ENCODE measurements at places on chromosomes 4 and X.

DNA sequence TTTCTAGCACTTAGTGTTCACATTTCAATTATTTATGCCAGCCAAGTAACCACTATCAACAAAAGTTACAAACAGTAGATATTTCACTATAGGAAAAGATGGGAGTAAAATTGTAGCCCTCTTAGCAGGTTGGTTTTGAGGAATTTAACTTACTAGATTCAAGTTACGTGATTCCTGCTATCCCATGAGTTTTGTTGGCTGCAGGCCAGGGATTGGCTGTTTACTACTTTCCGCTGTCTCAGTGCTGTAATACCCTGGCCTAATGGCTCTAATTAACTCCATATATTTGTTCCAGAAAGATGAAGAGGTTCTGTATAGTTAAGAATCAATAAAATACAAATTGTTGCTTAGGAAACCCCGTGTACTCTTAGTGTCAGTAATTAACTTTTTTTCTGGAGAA is 55.5 kb upstream of the MAGED1 start:
- peak; percentile 46 for DNase-seq

- DNase-seq, result no peak
These were observed 367.6 kb upstream of the LCORL start for GRCh38 chr4:18389115-18389514.

GRCh38 chr4:79757600-79757999 is 315.4 kb downstream of the ANTXR2 start:
- no peak for DNase-seq

DNA sequence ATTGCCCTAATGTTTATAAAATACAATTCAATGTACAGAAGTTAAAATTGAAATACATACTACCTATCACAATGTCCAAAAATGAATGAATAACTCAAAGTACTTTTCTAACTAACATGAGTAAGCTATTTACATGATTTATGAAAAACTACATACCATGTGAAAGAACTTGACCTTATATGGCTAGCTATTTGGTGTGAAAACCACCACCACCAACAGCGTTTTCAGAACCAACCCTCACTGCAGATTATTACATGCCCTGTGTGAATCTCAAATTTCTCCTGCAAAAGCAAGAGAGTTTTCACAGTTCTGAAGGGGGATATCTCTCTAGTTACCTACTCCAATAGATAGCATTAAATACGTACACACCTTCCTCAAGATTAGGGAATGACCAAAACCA is 198.5 kb downstream of the SPATA18 start:
- DNase-seq, result no peak

DNA sequence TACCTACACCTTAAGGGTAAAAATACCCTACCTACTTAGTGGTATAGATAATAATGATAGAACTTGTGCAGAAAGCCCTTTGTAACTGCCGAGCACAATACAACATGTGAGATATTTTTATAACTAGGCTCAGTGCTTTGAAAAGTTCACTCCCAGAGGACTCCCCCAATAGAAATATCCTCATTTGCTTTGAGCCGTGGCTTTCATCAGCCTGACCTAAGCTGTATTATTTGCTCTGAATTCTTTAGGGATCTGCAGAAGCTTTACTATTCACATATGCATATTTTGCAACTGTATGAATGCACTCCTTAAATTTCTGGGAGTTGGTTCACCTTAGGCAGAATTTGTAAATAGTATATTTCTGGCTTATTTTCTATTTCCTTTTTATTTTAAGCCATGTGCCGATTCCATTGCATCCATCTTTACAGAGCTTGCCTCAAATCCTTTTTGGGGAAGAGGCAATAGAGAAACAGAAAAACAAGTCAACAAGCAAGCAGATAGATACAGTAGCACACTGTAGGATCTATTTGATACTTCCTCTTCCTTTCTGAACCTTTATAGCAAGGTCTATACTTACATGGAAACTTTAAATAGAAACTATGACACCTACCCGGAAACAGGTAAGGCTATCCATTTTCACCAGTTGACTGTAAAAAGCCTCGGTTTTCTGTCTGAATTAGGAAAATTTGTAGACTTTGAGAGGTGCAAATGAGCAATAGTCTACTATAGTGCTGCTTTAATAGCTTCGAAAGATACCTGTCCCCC is 242.5 kb upstream of the VCX3A start:
- no peak for DNase-seq

- peak; percentile 84 for DNase-seq
These were observed 29.6 kb downstream of the TLR10 start for GRCh38 chr4:38752941-38753806.

GRCh38 chr4:117898496-117898895 is 135.8 kb upstream of the NDST3 start:
- DNase-seq, result no peak

DNA sequence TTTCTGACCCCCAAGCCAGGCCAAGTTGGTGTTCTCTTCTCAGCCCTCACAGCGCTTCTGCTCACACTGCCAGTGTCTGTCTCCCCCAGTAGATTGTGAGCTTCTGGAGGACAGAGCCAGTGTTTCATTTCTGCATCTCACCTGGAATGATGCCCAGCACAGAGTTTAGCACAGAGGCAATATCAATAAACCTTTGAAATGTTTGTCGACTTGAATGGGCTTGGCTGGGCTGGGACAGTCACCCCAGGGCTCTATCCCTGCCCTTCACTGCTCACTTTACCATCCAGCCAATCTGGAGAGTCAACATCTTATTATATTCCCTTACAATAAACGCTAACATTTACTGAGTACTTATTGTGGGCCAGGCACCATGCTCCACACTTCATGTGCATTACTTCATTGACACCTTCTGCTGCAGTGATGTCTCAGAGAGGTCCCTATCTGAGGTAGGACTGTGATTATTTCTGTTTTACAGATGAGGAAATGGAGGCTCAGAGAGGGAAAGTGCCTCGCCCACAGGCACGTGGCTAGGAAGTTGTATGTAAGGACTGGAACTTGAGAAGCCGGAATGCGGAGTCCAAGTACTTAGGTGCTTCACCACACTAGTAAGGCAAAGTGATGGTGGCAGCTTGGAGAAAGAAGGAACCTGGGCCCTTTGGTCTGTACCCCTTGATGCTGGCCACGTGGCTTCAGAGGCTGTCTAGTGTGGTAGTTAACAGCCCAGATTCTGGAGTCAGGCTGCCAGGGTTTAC is 19.5 kb downstream of the EFNB1 start:
- DNase-seq, result no peak

- no peak for DNase-seq
These were observed 362.0 kb downstream of the CBLL2 start for GRCh38 chrX:22634751-22635150.

DNA sequence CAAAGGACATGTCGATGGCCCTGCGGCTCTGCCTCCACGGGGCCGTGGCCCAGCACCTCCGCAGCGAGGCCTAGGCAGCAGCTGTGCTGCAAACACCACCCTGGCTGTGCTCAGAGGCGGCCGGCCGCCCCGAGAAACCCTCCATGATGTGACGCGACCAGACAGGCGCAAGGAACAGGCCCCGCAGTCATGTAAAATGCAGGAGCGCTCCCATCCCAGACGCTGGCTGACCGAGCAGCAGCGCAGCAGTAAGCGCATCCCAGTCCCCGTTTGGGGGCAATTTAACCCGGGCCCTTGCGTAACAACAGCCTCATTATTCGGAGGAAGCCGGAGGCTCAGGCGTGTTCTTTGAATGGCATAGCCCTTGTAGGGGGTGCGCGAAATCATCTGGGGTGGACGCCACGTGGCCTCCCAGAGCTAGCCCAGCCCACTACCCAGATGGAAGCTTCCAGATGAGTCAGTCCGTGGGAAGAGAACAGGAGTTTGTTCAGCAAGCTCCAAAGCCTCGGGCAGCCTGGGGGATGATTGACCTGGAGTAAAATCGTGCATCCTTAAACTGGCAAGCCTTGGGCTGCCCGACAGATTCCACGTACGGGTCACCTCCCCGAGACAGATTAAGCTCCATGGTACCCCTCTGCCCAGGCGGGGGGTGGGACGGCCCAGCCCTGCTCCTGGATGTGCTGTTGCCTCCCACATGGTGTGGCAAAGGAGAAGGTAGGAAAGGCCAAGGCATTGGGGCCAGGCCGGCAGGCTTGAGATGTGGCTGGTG is 124.0 kb downstream of the HMX1 start:
- no peak for DNase-seq

GRCh38 chr4:57488366-57489162 is 378.4 kb upstream of the IGFBP7 start:
- no peak for DNase-seq

GRCh38 chr4:107900067-107900466 is 31.3 kb upstream of the CYP2U1 start:
- DNase-seq, result no peak

GRCh38 chr4:67684839-67685531 is 16.0 kb downstream of the UBA6 start:
- no peak for DNase-seq

DNA sequence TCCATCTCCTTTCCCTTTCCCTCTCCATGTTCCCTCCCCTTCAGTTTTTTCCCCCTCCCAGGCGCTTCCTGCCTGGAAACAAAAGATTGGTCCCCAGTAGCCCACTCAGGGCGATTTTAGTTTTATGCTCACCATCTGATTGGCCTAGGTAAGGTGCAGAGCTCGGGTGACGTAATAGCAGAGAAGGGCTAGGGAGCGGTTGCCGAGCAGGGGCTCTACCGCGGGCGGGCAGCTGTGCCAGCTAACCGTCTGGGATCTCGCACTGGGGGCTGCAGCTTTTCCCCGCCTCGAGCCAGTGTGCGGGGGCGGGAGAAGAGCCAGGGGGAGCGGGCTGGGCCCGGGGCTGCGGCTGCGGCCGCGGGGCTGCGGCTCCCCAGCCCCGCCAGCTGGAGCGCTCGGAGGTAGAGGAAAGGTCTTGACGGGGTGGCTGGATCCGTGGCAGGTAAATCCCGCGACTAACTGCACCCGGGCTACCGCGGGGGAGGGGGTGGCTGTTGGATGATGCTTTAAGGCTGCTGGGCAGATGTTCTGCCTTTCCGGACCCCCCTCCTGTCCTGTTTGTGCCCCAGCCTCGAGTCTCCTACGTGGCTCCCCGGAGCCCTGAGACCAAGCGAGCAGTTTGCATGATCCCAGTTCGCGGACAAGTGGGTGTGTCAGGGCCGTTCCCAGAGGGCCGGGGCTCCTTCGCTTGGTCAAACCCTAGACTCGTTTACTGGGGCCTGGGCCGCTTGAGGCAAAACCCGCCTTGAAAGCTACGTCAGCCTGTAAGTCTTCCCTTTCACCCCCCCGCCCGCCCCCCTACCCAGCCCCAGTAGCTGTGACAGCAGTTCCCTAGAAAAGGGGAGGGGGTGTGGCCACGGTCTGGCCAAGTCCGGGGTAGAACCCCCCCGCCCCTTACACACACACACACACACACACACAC is at the start of gene PAK3:
TSS of gene PAK3 (plus strand) at position 218 of the 922 bp plus-strand sequence. CDS start 26,913 bp downstream, outside the sequence.
- DNase-seq, result peak; percentile 65

- DNase-seq, result no peak
These were observed 61.0 kb downstream of the SEPSECS start for GRCh38 chr4:25098964-25099891.

GRCh38 chr4:15706646-15707362 is 3.9 kb downstream of the BST1 start:
- DNase-seq, result no peak

GRCh38 chrX:3584415-3584996 is 128.9 kb downstream of the PRKX start:
- no peak for DNase-seq

DNA sequence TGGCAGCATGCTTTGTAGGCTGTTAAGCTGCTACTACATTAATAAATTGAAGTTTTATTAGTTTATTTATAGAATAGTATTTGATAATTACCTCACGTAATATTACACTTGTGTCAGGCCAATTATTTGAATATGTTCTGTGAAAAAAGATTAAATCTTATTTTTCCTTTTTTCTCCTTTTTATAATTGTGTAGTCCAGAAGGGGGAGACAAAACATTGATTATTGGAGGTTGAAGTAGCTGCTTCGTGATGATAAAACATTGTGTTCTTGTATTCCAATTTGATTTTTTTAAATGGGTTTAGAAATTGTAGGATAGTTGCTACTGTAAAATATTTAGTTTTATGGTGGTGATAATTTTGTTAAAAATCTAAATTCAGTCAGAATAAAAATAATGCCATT is 85.7 kb downstream of the DIAPH2 start:
- no peak for DNase-seq

- no peak for DNase-seq
These were observed 22.9 kb upstream of the COX7B2 start for GRCh38 chr4:46931981-46932380.

GRCh38 chr4:126486377-126486776 is 1146.4 kb upstream of the INTU start:
- no peak for DNase-seq

DNA sequence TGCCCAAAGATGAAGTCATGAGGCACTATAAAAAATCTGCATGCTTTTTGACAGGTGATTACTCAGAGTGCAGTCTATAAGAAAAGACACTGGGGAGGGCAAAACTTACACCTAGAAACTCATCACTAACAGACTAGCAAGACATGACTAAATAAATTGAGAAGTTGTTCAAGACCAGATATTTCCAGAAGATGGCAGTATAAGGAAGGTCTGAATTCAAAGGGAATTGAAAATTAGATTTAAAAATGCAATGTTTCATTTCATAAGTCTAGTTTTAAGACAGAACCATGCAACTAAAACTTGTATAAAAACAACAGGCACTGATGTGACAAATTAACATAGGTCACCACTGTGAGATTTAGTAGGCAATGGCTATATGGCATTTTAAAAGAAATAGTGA is 232.5 kb upstream of the POF1B start:
- DNase-seq, result peak; percentile 3

GRCh38 chrX:150887906-150888465 is 10.5 kb downstream of the CD99L2 start:
- DNase-seq, result no peak

DNA sequence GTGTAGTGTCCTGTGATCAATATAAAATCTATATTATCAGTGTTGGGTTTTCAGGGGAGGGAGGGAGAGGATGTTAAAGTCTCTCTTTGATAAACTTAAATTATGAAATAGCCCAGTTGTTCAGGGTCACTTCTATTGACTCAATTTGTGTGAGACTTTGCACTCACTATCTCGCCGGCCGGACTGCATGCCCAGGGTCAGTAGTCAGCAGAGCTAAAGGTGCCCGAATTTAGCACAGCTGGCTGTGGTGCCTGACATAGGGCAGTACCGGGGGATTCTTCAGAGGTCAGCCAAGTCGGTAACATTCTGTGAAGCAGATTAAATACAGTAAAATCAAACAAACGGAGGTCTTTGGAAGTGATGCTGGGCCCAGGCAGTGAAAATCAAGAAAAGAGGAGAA is 19.2 kb downstream of the GABRQ start:
- no peak for DNase-seq

GRCh38 chr4:79913581-79913980 is 159.4 kb downstream of the ANTXR2 start:
- no peak for DNase-seq

DNA sequence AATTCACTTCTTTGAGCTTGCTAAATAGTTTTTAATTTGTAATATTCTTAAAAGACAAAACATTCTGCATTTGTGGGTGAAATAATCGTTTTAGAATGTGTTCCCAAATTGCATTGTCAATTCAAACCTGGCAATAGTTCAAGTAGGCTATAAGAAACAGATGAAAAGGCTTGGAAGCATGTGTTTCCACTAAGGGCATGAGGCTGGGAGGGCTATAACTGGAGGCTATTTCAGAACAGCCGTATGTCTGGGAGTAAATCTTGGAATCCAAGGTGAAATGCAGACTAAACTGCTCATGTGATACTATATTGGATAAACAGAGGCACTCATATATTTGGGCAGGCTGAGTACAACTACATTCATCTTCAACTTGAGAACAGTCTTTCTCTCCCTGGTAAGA is 117.4 kb upstream of the GRPR start:
- DNase-seq, result no peak

GRCh38 chrX:63664741-63665140 is 120.3 kb downstream of the ARHGEF9 start:
- no peak for DNase-seq

Measured in renal cortex interstitium (tissue), 15 donors.